Omental fat pad (tissue), 4 donors: ENCODE measurements at places on chromosomes 3 and 15.

DNA sequence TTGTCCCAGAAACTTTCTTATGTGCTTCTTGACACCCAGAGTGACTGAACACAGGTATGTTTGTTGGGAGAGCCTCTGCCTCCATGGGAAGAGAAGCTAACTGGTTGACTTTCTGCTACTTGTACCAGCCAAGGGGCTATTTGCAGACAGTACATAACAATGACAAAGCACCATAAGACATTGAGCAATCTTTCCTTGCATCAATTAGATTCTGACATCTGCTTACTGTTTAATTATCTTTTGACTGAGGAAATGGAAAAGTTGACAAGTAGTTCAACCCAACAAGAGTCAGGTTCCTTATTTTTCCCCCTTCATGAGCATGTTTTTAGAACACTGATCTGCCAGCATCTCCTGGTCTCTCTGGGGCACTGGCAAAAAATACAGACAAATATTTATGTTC is 157.7 kb downstream of the RPLP1 start:
- DNase-seq, result no peak

- DNase-seq, result no peak
Observed at GRCh38 chr3:129003578-129004112, 2.5 kb downstream of the EFCC1 start.

- DNase-seq, result no peak
Observed at GRCh38 chr15:60408463-60408981, 10.7 kb upstream of the ANXA2 start.

DNA sequence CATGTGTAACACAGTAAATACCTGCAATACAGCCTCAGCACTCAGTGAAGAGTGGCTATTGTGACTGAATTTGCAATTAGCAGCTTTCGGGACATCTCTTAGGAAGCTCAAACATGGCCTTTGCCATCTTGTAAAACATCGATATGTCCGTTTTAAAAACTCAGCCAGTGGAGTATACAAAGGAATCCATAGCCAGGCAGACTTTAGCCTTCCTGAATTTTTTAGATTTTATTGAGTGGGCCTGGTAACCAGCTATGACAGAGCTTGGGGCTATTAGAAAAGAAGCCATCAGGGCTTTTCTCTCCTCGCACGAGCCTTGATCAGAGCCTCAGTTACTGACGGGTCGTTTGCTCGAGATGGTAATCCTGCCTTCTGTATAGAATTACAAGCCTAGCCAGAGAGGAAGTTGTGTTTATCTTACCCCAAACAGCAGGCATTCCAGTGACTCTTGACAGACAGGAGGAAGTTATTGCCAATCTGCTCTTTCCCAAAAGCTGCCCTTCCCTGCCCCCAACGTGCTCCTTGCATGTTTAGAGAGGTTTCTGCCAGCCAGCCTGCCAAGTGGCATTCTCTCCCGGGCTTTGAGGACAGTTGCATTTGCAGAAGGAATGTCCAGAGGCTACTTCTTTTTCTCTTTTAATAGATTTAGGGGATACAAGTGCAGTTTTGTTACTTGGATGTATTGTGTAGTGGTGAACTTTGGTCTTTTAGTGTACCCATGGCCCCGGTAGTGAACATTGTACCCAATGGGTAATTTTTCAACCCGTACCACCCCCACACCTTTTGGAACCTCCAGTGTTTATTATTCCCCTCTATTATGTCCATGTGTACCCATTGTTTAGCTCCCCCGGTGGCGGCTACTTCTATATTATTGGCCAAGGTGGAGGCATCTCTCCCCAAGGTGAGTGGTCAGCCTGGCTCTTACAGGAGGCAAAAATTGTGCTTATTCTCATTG is 40.6 kb downstream of the ITPR1 start:
- DNase-seq, result no peak

- no peak for DNase-seq
Observed at GRCh38 chr15:38283010-38283409, 30.4 kb downstream of the SPRED1 start.

GRCh38 chr3:79367803-79368202 is 400.0 kb downstream of the ROBO1 start:
- no peak for DNase-seq

GRCh38 chr3:96430079-96430478 is 384.3 kb upstream of the EPHA6 start:
- DNase-seq, result no peak

GRCh38 chr3:141030296-141030695 is 20.9 kb upstream of the SPSB4 start:
- DNase-seq, result no peak

- no peak for DNase-seq
Observed at GRCh38 chr3:64355401-64355807, 130.1 kb upstream of the PRICKLE2 start.

- DNase-seq, result no peak
Observed at GRCh38 chr15:40545457-40545856, 19.4 kb downstream of the CCDC32 start.

- no peak for DNase-seq
Observed at GRCh38 chr3:173221010-173221409, 80.0 kb upstream of the SPATA16 start.

- DNase-seq, result peak; percentile 52
Observed at GRCh38 chr15:88450125-88450798, 16.9 kb downstream of the MRPL46 start.

DNA sequence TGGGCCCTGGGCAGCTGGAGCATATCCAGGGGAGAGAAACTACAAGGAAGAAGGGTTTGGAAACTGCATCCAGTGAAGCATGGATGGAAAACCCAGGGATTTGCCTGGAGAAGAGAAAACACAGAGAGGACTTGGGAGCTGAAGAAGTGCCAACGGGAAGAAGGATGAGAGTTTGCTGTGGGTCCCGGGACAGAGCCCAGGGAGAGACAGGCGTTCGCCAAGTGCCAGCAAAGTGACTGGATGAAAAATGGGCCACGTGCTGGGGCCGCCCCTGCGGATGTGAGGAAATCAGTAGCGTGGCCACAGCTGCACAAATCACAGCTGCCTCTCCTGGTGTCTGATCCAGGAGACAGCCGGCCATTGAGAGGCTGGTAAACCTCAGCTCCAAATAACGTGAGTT is 70.4 kb downstream of the HES1 start:
- peak; percentile 34 for DNase-seq

GRCh38 chr15:97461226-97461625 is 499.3 kb upstream of the ARRDC4 start:
- DNase-seq, result no peak

DNA sequence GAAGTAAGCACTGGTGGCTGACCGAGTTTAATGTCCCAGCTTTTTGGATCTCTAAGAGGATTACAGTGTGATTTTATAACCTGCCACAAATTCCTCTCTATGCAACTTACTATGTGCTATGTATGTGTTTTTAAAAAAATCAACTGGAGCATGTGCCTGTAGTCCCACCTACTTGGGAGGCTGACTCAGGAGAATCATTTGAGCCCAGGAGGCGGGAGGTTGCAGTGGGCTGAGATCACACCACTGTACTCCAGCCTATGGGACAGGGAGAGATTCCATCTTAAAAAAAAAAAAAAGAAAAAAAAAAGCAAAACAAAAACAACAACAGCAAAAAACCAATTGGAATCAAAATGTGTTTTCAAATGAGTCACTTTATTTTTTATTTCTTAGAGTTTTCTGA is 29.6 kb downstream of the DUT start:
- DNase-seq, result no peak

- no peak for DNase-seq
Observed at GRCh38 chr3:36813305-36813704, 49.0 kb upstream of the DCLK3 start.

DNA sequence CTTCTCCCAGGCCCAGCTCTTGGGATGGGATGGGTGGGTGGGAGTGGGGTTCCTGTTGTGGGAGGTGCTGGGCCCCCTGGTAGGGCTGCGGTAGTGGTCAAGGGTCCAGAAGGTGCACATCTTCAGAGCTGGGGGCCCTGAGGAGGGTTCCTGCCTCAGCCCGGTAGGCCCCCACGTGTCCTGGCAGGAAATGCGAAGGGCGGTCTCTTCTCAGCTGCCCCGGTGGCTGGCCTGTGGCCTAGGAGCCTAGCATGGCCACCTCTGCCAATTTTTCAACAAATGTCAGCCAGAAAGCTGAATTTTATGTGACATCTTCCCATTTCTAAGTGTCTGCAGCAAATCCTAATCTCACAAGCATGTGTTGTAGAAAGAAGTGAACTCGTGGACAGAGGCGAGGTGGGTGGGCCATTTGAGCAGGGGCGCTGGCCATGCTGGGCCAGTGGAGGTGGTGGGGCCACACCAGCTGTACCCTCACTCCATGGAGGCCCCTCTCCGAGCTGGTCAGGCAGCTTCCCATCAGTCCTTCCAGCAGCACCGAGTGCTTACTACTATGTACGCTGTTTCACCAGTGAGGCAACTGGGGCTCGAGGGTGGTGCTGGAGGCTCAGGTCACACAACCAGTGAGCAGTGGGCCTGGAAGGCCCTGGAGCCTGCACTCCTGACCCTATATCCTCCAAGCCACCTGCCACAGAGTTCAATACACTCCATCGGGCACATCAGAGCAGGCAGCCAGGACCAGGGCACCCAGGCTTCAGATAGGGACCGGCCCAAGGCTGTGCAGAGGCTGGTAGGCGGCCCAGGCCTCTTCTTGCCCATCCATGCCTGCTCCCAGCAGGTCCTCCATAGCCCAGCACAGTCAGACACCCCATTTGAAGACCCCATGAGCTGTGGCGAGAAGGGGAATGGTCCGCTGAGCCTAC is 23.2 kb downstream of the FBLN2 start:
- DNase-seq, result no peak

DNA sequence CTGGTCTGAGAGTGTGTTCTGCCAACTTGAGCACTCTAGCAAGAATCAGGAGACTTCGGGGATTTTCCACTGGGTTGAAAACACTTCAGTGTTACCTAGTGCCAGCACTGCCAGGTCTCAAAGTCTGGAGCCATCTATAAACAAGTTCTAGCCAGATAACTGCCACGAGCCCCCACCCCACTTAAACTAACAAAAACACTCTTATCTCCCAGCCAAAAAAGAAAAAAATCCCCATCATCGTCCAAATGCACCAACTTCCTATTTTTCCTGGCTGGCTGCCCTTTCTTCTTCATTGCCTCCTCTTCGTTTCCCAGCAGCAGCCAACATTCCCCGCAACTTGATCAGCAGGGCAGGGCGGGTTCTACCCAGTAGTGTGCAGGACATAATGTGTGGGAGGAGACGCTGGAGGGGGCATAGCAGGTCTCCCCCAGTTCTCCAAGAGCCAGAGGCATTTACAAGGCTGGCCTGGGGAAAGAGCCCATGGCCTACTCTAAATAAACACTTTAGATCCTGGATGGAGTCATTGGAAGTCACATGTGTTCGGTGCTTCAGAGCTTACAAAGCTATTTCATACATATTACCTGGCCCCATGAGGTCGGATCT is 29.5 kb downstream of the C2CD4B start:
- DNase-seq, result no peak

- no peak for DNase-seq
Observed at GRCh38 chr15:92068121-92068520, 214.6 kb downstream of the SLCO3A1 start.

- no peak for DNase-seq
Observed at GRCh38 chr3:49841126-49841696, 15.2 kb downstream of the TRAIP start.

DNA sequence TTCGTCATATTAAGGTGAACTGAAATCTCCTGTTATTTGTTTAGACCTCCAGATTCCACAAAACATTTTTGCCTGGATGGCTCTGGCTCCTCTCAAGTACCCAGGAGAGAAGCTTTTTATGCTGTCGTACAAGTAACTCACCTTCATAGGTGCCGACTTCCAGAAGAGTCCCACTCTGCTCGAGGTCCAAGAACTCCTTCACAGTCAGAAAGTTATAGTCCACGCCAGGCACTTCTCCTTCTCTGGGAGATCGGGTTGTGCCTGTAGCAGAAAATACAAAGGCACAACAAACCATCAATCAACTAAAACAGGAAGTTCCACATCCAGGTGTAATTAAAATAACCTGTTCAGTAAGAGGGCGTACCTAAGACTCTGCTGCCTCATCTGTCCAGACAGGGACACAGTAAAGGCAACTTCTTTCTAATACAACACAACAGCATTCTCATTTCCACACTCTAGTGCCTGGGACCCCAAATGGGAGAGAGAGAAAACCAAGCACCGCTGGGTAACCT is 545.3 kb downstream of the MAGI1 start:
- no peak for DNase-seq

GRCh38 chr15:49055630-49056029 is 9.4 kb upstream of the SECISBP2L start:
- no peak for DNase-seq

- no peak for DNase-seq
Observed at GRCh38 chr15:70344666-70345065, 246.9 kb upstream of the TLE3 start.

GRCh38 chr3:170475092-170475685 is 56.5 kb downstream of the CLDN11 start:
- no peak for DNase-seq

- DNase-seq, result no peak
Observed at GRCh38 chr3:53354945-53355498, 7.7 kb upstream of the DCP1A start.

- DNase-seq, result no peak
Observed at GRCh38 chr3:40042752-40043443, 233.5 kb downstream of the MYRIP start.

- DNase-seq, result no peak
Observed at GRCh38 chr3:75886971-75887526, 101.7 kb upstream of the ZNF717 start.

- no peak for DNase-seq
Observed at GRCh38 chr3:38015485-38015884, 14.0 kb downstream of the PLCD1 start.

DNA sequence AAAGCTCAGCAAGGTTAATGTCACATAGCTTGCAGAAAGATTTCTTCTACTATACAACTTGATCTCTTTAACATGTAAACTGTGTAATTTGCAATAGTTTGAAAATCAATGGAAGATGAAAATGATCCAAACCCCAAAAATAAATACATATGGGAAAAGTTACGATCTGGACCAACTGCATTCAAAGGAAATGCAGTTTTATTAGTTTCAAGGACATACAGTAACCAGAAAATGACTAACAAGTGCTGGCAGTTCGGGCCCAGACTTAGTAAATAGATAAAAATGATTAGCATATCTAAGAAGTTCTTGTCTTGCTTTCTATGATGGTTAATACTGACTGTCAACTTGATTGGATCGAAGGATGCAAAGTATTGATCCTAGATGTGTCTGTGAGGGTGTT is 37.3 kb upstream of the LEKR1 start:
- no peak for DNase-seq

- DNase-seq, result no peak
Observed at GRCh38 chr3:182479419-182480336, 313.6 kb upstream of the ATP11B start.
